ENCODE measurements at places on chromosomes 13 and 19.

DNA sequence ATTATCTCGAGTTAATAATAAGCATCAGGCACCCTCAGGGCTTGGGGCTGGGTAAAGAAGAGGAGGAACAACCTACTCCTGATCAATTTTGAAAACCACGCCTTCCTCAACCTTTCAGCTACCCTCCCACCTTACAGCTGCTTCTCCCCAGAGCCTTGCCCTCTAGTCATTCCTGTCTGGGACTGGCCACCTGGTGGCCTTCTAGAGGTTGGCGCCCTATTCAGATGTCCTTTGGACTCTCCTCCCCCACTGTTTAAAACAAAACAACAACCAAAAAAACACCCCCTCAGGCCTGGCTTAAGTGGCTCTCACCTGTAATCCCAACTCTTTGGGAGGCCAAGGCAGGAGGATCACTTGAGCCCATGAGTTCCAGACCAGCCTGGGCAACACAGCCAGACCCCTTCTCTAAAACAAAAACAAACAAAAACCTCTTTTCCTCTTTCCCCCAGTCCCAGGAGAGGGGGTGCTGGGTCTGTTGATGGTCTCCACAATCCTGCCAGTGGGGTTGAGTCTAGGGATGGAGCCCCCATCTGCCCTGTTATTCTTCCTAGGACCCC is 62.3 kb downstream of the CCDC70 start:
- DNase-seq: peak; percentile 62

GRCh38 chr13:28475916-28476725 is 18.8 kb downstream of the FLT1 start:
- DNase-seq: peak; percentile 52

DNA sequence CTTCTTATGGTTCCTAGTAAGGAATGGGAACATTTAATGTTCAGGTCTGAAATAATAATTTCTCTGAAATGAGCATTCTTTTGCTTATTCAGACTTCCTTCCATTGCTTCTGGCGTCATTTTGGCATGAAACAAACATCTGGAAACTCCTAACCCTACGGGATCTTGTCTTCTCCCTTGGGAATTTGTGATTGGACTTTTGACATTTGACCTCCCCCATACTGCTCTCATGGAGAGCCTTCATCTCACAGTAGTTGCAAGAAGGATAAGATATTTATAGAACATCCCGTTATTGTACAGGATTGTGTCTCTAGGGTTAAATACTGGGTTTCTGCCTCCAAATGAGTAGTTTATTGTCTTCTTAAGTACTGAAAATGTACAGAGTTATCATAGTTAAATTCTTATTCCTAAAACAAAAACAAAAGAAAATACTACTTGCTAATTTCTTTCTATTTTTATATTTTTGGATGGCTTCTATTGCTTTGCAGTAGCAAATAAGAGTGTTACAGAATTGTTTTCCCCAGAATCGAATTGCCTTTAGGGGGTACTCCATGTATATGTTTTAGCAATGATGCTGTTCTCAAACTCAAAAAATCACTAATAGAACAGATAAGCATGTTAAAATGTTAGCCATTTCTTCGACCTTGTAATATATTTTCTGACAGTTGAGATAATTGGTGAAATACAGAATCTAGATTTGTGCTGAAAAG is 366.8 kb downstream of the DLEU7 start:
- DNase-seq: no peak

- DNase-seq: peak; percentile 21
Observed at GRCh38 chr19:29804493-29804892, 7.3 kb upstream of the CCNE1 start.

DNA sequence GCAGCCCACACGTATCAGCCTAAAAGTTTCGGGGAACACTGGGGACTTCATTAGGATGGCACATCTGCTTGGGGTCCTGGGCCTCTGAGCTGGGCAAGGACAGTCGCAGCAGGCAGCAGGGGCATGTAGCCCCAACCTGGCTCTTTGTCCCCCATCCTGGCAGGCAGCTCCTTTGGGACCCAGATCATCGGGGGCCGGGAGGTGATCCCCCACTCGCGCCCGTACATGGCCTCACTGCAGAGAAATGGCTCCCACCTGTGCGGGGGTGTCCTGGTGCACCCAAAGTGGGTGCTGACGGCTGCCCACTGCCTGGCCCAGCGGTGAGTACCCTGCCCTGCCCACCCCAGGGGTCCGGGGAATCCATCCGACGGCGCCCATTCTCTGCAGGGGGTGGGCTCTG is 3.3 kb downstream of the GZMM start:
- no peak for DNase-seq

DNA sequence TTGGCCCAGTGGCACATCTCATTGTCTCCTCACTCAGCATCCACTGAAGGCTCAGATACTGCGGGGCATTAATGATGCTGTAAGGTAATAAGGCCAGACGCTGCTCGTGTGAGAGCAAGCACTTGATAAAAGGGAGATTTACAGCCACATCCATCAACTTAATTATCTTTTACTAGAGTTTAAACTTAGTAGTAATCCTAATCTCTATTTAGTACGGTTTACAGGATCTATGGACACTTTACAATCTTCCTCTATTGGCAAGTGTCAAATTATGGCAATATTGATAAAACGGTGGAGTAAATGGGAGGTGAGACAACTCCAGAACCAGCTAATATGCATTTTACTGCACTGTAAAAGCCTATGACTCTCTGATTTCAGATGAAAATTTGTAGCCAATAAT is 192.7 kb upstream of the GPR12 start:
- DNase-seq: peak; percentile 80

DNA sequence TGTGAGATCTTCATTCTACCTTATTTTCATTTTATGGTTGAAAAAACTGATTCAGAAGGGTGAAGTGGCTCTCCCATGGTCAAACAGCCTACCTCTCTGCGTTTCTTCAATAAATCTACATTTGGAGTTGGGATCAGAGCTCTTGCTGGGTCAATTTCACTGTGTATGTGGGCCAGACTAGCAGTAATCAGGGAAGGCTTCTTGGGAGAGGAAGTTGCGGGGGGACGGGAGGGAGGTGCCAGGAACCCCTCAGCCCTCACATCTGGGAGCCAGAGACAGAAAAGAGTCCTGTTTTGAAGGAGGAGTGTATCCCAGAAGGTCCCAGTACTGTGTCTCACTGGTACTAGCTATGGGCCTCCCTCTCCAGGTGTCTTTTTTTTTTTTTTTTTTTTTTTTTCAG is 934 bp downstream of the KXD1 start:
- no peak for DNase-seq

DNA sequence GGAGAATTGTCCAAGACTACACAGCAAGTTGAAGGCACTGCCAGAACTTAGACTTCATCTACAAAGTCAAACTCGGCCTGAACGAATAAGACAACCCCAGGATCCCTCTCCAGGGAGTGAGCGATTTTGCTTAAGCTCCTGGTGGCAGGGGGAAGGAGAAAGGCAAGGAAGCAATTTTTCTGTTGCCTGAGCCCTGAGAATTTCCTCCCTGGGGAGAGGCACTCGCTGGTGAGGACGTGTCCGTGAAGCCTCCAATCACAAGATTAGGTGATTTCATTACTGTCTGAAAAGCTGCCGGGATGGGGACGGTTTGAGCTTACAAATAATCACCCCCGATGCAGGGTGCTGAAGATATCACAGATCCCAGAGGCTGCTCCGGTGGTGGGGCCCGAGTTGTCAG is 45.6 kb downstream of the TINCR start:
- no peak for DNase-seq

GRCh38 chr19:36009220-36009619 is 607 bp upstream of the SYNE4 start:
- DNase-seq: peak; percentile 72

- DNase-seq: no peak
Observed at GRCh38 chr13:37216331-37216730, 110.9 kb upstream of the CSNK1A1L start.

DNA sequence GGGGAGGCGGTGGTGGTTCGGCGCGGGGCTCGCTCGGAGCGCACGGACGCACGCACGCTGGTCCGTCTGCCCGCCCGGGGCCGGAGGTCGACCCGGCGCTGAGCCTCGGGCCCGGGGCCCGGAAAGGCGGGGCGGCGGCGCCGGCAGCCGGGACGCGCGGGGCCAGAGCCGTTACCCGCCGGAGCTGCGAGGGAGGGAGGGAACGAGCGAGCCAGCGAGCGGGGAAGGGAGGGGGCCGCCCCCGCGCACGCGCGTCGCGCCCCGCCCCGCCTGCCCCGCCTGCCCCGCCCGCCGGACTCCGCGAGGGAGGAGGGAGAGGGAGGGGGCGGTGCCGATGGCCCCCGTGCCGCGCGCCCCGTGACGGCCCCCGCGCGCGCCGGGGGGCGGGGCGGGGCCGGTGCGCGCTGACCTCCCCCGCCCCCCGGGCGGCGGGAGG is 15.0 kb downstream of the CIC start:
- DNase-seq: peak; percentile 87

DNA sequence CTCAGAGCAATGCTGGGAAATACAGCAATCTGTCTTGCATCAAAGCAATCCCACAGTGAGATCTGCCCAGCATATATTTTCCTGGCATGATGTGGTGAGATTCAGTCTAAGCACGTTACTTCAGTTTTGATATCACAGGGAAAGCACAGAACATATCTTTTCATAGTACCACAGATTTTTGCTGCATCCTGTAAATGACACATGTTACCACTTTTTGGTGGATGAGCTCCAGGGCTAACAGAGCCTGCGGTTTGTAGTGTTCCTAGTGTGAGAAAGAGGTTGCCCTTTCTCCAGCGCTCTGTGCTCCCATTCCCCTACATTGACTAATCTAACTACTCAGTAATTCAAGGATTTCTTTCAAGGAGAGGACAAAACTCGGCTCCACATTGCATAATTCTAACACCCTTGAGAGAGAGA is 409.0 kb downstream of the GPC6 start:
- DNase-seq: no peak

DNA sequence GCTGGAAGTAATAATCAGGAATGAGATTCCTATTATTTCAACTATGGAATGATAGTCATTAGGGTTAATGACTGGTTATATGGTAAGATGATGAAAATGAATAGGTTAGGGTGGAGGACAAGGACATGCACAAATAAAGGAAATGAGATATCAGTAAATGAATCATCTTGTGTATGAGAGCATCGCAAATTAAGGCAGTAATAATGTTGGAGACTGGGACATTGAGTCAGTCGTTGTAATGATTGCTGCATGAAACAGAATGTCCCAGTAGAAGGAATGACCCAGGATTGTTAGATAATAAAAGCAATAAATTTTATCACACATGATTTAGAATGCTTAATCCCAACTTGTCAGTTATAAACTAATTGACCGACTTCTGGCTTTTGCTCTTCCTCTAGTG is 1733.7 kb upstream of the PCDH20 start:
- DNase-seq: no peak

GRCh38 chr13:49319551-49319950 is 71.8 kb downstream of the CDADC1 start:
- no peak for DNase-seq

GRCh38 chr13:57739089-57739488 is 107.5 kb downstream of the PCDH17 start:
- no peak for DNase-seq

DNA sequence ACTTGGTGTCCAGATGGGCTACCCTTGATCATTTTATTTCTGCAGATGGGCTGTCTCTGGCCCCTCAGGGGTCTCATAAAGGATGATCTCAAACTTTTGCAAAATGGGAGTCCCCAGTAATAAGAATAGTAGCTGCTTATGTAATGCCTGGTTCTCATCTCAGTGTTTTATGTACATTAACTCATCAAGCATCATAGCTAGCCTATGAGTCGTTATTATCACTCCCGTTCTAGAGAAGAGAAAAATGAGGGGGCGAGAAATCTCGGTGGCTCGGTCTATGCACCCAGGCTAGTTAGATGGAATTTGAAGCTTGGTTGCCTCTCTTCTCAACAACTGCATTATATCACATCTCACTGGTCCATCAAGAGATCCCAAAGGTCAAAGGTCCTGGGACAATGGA is 3.4 kb downstream of the CACNG6 start:
- DNase-seq: no peak

DNA sequence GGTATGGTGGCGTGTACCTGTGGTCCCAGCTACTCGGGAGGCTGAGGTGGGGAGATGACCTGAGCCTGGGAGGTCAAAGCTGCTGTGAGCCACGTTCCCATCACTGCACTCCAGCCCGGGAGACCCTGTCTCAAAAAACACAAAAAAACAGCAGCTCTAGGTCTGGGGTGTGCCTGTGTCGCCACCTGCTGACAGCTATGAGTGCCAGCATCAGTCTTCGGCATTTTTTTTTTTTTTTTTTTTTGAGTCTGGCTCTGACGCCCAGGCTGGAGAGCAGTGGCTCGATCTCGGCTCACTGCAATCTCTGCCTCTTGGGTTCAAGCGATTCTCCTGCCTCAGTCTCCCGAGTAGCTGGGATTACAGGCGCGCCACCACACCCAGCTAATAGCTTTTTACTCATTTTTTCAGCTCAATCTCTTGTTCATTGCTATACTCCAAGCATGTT is 10.1 kb downstream of the AP2S1 start:
- peak; percentile 84 for DNase-seq

- no peak for DNase-seq
Observed at GRCh38 chr13:45500492-45501174, 35.9 kb downstream of the COG3 start.

Data from NCI-H82 (cell line).